ENCODE measurements at places on chromosomes 5 and 9. TPM values are rescaled to one million over a fixed set of nuclear protein-coding genes. Genes with fewer than 3 reads are reported as not detected.

Gene PLPP1
- total RNA-seq: 30.6 TPM

Gene SLCO4C1
- 0.45 TPM for total RNA-seq

Gene MARCHF3
- total RNA-seq: 20.2 TPM

Gene CSNK1G3
- 122 TPM for total RNA-seq

Gene WNT8A
- total RNA-seq: not detected

Gene KCNIP1
- 23.3 TPM for total RNA-seq

Gene PCDHAC1
- total RNA-seq: 32.4 TPM

Gene FAM221B
- total RNA-seq: not detected

Gene SLC24A2
- 9.5 TPM for total RNA-seq

Gene DRD1
- 1.3 TPM for total RNA-seq

Gene ZNF366
- 1.1 TPM for total RNA-seq

Gene PDE8B
- total RNA-seq: 6.4 TPM

Gene FTMT
- total RNA-seq: not detected

Gene SLC34A1
- total RNA-seq: not detected

Gene C5orf52
- not detected for total RNA-seq

Gene PTGS1
- total RNA-seq: 1.2 TPM

Gene FIBCD1
- total RNA-seq: 4.1 TPM

Gene IL4
- total RNA-seq: not detected

Gene LCN15
- not detected for total RNA-seq

Gene CDX1
- total RNA-seq: not detected

Gene SEMA4D
- total RNA-seq: 18.4 TPM

Gene CDC20B
- 0.18 TPM for total RNA-seq

Gene PCDHB11
- total RNA-seq: 12.2 TPM

Gene MEIKIN
- total RNA-seq: not detected

Gene MPDZ
- 53.7 TPM for total RNA-seq

Gene SCGB3A2
- not detected for total RNA-seq

Data from cerebellum (tissue), 4 donors.